ENCODE measurements at places on chromosomes 7 and 10.
A peak's percentile ranks its signal among the peaks of the same experiment; 100 is the strongest.

DNA sequence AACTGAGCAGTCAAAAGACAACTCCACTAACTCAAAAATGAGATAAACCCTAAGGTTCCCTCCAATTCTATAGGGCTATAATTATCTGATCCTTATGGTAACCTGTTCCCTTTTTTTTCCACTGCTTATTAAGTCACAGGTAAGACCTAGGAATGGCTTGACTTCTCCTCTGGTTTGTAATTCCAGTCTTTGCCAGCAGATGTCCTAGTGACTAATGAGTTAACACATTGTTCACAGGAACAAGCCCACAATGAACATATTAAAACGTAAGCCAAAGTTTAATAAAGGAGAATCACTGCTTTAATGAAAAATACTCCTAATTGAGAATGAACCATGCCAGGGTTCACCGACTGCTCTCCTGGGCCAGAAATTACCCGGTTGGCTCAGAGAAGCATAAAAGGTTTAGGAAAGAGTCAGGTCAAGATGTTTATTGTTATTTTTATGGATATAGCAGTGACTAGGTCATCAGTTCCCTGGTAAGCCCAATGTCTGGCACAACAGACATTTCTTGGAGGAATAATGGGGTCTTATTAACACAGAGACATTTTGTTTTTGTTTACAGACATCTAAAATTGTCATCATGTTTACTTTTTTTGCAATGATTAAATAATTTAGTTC, 120.1 kb downstream of the ELAPOR2 start:
- DNase-seq, result peak; percentile 20

- peak; percentile 43 for DNase-seq
These were observed 39.5 kb upstream of the ANKRD1 start for GRCh38 chr10:90960355-90960814.

- no peak for DNase-seq
These were observed 4.7 kb upstream of the EBLN1 start for GRCh38 chr10:22222236-22223190.

DNA sequence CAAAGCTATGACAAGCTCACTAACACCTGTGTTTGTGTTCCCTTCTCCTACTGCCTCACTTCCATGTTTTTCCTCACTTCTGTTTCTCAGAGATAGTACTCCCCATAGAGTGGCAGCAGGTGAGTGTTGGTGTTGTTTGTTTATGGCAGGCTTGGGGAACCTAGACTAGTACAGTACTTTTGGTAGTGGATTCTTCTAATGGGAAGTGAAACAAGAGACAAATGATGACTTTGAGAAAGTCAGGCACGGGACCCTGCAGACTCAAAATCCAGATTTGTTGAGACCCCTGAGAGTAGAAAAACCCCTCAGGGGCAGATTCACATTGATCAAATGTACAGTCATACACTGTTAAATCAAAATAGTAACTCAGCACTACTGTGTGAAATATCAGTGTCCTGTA, 6.4 kb upstream of the CFAP69 start:
- DNase-seq, result no peak

DNA sequence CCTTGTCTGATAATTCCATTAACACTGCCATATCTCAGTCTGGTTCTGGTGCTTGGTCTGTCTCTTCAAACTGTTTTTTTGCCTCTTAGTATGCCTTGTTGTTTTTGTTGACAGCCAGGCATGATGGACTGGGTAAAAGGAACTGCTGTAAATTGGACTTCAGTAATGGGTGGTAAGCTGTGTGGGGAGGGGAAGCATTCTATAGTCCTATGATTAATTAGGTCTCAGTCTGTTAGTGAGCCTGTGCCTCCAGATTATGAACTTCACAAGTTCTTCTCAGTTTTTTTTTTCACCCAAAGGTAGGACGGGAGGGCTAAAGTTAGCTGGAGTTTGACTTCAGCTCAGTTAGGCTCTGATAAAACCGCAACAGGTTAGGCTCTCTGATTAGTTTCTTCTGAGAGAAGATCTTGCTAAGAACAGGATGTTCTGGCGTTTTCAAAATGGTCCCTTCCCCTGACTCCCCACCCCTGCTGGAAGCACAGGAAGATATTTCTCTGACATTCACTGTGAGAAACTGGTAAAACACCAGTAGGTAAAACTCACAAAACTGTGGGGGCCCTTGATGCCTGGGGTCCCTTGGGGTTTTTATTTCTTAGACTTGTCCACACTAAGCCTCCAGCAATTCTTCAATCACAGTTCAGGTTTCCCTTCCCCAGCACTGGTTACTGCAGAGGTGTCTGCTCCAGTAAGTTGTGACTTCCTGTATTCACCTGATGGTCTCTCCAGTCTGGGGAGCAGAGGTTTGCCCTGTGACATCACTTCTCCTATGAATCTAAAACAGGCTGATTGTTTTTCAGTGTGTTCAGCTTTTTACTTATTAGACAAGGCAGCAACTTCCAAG, 43.3 kb upstream of the CCDC71L start:
- no peak for DNase-seq
